ENCODE measurements at places on chromosomes 1 and 21.

GRCh38 chr1:205068001-205068400 lies 16.3 kb downstream of the TMEM81 start:
- no peak for DNase-seq

DNA sequence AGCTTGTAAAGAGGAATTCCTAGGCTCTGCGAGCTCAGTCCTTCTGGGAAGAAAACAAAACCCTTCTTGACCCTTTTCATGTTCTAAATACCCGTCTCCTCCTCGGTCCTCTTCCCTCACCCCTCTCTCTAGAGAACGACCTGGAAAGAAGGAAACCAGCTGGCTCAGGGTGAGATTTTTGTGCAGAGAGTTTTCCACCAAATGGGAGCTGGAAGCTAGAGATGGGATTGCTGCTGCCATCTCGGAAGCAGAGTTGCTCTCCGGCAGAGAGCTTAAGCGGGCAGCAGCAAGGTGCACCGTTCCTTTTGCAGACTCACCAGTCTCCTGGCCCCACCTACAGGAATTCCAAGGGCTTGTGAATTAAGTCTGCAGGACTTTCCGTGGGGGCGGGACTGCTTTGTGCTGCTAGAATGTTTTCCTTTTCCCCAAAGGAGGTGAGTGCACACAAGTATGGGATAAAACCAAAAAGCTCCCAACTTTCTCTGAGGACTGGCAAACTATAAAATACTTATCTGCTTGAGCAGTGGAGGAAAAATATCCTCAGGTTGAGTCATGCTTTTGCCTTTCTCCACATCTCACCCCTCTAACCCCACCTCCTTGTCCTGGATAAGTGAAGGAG lies 29.1 kb upstream of the KIAA0040 start:
- DNase-seq: no peak

DNA sequence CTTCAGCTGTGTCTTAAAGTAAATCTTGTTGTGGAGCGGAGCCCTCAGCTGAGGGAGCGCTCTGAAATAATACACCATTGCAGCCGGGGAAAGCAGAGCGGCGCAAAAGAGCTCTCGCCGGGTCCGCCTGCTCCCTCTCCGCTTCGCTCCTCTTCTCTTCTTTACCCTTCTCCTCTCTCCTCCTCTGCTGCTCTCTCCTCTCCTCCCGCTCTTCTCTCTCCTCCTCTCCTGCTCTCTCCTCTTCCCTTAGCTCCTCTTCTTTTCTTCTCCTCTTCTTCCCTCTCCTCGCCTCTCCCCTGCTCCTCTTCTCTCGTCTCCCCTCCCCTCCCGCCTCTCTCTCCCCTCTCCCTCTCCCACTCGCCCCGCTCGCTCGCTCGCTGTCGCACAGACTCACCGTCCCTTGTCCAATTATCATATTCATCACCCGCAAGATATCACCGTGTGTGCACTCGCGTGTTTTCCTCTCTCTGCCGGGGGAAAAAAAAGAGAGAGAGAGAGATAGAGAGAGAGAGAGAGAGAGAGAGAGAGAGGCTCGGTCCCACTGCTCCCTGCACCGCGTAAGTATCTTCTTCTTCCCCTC lies at the start of gene PROX1:
PROX1 (plus strand) TSS at position 47 of the 580 bp plus-strand sequence. CDS start 8,563 bp downstream, outside the sequence.
- DNase-seq: no peak

DNA sequence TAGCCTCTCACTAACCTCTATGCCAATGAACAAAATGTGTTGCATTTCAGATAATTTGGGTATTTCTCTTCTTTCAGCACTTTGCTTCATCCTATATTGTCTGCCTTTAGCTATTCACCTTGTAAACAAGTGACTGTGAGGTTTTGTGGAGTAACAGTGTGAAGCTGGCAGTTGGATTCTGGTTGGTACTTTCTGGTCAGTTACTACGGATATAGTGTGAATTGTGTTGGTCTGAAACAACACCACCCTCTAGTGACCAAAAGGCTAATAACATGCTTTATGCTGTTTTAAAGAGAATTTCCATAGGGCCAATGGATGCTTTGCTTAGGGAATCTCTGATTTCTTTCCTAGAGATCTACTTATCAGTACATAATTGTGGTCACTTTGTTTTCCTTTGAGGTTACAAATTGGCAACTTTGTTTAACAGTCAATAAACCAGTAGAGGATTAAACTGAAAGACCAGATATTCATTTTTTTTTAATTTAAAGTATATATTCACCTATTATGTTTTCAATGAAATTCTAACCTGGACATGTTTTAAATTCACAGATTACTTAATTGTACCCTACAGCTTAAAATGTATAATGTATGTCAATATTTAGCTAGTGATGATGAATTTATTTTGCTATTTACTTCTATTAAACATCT lies 2.5 kb upstream of the PTGER3 start:
- peak; percentile 34 for DNase-seq

- no peak for DNase-seq
Measured at GRCh38 chr1:221697923-221698425, 43.9 kb downstream of the DUSP10 start.

GRCh38 chr1:228011721-228012311 lies 5.0 kb downstream of the WNT3A start:
- no peak for DNase-seq

DNA sequence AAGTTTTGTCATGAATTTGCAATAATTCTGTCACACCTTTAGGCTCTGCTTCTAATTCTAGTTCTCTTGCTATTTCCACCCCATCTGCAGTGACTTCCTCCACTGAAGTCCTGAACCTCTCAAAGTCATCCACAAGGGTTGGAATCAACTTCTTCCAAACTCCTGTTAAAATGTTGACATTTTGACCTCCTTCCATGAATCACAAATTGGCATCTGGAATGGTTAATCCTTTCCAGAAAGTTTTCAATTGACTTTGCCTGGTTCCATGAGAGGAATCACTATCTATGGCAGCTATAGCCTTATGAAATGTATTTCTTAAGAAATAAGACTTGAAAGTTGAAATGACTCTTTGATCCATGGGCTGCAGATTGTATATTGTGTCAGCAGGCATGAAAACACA lies 19.7 kb upstream of the SFT2D2 start:
- no peak for DNase-seq

- DNase-seq: no peak
Measured at GRCh38 chr1:237235091-237235490, 193.1 kb downstream of the RYR2 start.

- DNase-seq: no peak
Measured at GRCh38 chr1:247966532-247967204, 1.6 kb downstream of the OR2AK2 start.

DNA sequence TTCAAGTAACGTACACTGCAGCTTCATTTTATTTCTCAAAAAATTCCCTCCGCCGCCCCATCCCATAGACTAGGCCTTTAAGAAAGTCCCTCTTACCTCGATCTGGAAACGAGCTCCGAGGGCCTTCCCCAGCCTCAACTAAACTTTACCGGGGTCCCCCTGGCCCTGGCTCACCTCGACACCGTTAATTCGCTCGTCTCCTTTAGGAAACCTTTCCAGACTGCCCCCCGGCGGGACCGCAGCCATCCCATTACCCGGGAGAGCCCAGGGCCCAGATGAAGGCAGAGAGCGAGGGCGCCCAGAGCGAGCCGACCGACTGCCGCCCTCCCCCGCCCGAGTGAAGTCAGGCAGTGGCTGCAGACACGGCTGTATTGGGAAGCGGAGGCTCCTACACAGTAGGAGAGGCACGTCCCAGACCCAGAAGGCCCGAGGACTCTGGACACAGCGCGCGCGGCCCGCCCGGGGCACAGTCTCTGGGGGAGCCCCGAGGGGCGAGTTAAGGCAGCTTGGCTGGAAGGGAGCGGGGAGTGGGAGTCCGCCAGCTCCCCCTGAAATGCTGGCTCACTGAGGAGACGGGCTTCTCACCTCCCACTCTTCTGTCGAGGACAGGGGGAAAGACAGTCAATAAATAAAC lies 14.6 kb downstream of the SEMA6C start:
- no peak for DNase-seq

DNA sequence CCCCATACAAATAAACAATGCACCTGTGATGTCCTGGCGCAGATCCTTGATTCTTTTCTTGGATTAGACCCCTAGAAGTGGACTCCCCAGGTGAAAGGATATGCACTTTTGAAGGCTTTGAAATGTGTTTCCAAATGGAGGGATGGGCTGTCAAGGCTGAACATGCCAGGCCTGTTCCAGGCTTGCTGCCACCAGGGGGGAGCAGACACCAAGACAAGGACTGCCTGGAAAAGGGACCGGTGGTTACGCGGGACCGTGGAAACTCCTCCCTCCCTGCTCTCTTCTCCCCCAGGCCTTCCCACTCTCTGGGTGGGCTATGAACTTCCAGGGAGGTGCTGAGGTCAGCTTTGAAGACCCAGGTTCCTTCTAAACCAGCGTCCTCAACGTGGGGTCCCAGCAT lies 12.7 kb downstream of the C1QB start:
- no peak for DNase-seq

DNA sequence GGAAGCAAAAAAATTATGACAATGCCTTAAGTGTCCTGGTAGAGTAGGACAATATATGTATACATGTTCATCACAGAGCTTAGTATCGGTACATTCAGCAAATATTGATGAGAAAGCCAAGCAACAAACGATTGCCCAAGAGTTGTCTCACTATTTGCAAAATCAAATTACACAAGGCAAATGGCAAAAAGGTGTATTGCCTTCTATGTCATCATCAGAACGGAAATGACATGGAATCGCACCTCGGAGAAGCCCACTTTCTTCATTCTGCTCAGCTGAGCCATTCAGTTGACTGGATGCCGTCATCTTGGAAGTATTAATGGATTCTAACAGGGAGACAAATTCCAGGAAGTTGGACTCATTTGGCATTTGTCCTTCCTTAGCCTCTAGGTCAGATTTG lies 37.7 kb downstream of the PCNX2 start:
- no peak for DNase-seq

- DNase-seq: no peak
Measured at GRCh38 chr21:28639737-28640136, 352.9 kb downstream of the LTN1 start.

DNA sequence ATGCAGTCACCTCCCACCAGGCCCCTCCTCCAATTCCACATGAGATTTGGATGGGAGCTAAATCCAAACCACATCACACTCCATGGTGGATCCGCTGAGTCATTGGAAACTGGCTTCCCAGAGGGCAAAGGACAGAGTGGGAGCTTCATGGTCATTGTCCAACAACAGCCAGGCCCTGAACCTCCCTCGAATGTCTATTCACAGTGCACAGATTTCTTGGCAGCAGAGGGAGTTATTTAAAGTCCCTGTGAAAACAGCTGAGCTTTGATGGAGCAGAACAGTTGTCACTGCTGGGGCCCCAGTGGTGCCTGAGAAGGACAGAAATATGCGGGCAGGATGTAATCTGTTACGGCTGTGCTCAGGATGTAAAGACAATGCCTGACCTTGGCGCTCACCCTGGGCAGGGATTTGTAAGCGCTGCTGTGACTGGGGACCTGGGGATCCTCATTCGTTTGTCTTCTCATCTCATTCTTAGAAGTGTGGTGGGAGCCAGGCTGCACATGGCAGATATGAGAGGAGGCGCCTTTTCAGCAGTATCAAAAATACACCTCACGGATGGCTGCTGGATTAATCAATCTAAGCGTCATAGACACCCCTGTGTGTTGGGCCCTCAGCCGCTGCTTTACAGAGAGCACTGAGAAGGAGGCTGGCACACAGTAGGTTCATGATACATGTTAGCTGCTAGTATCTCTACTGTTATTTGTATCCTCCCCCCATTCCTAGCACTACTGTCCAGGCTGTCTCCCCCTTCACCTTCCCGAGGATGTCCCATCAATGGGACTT lies 439.4 kb downstream of the PTPRU start:
- DNase-seq: no peak

DNA sequence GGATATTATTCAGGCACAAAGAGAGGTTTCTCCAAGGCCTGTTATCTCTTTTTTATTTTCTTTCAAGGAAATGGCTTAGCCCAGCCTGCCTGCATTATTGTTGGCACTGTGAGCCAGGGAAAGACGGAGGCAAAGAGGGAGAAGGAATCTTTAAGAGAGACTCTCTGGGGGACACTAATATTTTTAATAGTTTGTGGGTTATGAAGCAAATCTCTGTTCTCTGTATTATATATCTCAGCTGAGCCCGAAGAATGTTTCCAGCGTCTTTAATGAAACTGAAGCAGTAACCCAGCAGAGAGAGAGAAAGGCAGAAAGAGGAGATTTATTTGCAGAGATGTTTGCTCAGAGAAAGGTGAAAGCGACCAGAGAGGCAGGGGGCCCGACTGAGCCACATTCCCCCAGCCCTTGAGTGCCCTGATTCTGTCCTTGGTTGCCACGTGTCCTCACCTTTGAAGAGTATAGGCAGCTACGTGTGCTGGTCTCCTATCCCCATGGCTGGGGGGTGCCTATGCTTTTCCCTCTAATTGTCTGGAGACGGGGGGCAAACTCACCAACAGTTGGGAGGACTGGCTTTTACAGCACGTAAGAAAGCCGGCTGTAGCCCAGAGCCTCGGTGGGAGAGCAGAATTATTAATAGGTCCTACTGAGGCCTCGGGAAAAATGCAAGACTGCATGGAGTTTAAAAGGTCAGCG lies 166.4 kb downstream of the TRABD2B start:
- no peak for DNase-seq

DNA sequence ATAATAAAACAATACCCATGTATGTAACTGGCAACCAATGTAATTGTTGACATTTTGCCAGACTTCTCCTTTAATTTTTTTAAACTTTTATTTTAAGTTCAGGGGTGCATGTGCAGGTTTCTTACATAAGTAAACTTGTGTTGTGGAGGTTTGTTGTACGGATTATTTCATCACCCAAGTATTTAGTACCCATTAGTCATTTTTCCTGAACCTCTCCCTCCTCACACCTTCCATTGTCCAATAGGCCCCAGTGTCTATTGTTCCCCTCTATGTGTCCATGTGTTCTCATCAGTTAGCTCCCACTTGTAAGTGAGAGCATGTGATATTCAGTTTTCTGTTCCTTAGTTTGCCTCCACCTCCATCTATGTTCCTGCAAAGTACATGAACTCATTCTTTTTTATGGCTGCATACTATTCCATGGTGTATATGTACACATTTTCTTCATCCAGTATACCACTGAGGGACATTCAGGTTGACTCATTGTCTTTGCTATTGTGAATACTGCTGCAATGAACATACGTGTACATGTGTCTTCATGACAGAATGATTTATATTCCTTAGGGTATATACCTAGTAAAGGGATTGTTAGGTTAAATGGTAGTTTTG lies 6.7 kb downstream of the DEPDC1 start:
- DNase-seq: no peak

GRCh38 chr1:233367057-233367803 lies 39.7 kb downstream of the MAP3K21 start:
- DNase-seq: peak; percentile 29

- no peak for DNase-seq
Measured at GRCh38 chr1:240508201-240508600, 103.8 kb downstream of the GREM2 start.

DNA sequence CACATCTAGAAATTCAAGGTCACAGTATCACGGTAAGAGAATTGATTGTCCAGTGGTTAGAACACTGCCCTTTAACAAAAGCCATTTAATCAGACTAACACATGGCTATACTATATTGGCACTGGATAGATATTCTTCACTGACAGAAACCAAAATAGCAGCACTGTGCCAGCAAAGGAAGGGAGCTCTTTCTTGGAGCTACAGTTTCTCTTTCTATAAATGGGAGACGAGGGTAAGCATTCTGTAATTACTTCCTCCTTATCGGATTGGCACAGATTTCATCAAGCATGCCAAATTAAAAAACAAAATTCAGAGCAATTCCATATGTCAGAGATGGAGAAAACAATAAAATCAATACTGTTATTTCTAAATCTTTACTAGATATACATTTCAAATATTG lies 115.7 kb upstream of the CACYBP start:
- no peak for DNase-seq

GRCh38 chr1:109351457-109351856 lies 44.6 kb upstream of the MYBPHL start:
- DNase-seq: no peak

- no peak for DNase-seq
Measured at GRCh38 chr1:200124309-200124708, 96.8 kb downstream of the NR5A2 start.

GRCh38 chr1:192866241-192866868 lies 57.5 kb downstream of the RGS2 start:
- no peak for DNase-seq
